ENCODE measurements at places on chromosomes 6 and 20.

DNA sequence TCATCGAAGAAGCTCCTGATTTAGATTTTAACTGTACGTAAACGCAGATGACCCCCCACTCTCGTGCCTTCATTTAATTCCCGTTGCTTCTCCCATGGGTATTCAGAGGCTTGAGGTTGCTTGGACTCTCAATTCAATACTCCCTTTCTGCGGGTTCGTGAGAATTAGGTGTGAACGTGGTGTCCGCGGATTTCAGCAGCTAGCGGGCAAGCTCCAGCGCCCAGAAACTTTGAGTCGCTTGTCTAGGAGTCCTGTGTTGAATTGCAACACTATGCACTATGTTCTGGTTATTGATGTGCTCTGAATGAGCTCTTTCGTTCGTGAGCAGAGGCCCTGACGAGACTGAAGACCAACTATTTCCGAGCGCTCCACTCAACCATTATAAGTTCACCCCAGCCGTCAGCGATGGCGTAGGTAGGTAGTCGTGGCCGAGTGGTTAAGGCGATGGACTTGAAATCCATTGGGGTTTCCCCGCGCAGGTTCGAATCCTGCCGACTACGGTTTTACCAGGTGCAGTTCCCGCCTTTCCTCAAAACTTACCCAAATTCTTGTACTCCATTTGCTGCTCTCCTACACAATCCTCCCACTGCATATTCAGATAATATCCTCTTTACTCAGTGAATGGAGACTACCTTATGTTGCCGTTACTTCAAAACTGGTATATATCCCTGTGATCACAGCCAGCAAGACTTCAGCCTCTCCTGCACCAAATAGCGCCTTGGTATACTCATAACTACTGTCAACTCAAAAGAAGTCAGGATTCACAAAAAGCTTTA lies 72.6 kb upstream of the ZNF184 start:
- DNase-seq: no peak

DNA sequence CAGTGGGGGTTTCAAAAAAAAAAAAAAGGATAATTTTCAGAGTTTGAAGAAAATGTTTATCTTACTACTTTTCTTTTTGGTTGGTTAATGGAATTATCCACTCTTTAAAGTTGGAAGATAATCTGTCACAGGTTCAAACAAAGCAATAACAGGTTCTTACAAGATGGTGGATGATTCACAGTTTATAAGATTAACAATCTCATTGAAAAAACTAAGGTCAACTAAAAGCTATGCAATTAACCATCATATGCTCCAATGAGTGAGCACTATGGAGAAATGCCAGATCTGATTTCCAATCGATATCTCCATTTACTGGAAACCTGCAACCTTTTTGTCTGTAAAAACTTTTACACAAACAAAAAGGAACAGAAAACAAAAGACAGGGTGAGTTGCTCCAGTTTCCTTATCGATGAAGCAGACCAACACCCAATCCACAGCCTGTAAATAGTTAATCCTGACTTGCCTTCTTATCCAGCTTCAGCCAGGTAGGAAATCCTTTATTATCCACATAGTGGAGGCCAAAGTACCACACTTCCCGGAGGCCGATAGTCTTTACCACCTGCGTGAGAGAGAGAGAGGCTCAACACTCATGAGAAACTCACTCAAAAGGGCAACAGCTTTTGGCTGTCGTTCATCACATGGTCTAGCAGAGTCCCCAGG lies 32.4 kb downstream of the EZR start:
- no peak for DNase-seq

DNA sequence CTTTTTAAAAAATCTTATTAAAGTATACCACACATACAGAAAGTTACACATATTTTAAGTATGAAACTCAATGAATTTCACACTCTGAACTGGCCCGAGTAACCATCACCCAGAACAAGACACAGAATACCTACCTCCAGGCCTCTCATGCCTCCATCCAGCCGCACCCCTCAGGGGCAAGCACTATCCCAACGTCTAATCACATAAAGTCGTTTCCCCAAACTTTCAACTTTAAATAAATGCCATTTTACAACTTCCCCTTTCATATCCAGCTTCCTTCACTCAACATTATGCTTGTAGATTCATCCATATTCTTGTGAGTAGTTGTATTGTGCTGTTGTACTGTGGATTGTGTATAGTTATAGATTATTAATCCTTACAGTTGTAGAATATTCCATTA lies 539.1 kb downstream of the CD83 start:
- DNase-seq: peak; percentile 37

DNA sequence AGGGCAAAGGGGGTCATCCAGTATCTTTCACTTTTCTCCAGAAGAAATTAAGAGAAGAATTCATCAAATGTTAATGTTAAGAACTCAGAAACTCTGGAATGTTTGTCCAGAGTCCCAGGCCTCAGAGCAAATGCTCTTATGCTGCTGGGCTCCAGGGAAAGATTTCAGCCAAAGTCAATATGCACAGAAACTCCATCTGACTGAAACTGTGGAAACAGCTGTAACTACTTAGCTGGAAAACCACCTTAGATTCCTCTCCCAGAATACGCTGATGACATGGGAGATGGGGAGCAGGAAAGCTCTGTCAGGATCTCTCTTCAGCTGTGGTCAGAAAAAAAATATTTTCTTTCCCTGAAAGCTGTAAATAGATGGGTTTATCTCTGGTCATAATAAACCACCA lies 559.6 kb downstream of the RFPL4B start:
- DNase-seq: no peak

- DNase-seq: no peak
Observed at GRCh38 chr6:47134476-47135189, 92.5 kb upstream of the ADGRF1 start.

- no peak for DNase-seq
Observed at GRCh38 chr20:53898556-53898931, 171.8 kb downstream of the BCAS1 start.

- DNase-seq: no peak
Observed at GRCh38 chr6:3592371-3592941, 135.6 kb upstream of the SLC22A23 start.

DNA sequence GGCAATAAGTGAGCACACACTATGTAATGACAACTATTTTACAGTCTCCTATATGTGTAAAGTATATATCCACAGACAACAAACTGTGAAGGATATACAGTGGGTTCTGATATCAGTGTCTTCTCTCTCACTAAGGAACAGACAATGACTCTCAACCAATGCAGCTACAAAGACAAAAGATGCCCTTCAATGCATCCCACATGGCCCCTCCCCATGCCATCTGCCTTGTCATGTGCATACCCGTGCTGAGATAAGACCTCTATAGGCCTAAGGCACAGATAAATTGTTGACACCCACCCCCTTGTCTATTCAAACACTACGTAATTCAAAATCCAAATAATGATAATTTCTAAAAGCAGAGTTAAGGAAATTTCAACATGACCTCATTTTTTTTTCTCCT lies 1123.5 kb upstream of the MAP3K7 start:
- DNase-seq: no peak

GRCh38 chr20:58851969-58852458 lies 502 bp upstream of the GNAS start:
- DNase-seq: no peak

DNA sequence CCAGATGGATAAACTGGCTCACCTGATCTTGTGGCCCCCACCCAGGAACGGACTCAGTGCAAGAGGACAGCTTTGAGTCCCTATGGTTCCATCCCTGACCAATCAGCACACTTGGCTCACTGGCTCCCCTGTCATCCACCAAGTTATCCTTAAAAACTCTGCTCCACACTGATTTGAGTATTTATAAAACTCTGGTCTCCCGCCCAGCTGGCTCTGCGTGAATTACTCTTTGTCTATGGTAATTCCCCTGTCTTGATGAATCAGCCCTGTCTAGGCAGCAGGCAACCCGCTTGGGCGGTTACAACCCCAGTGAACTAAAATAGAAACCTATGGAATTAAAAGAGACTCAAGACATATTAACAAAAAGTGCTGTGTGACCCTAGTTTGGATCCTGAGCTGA lies 38.1 kb upstream of the CD83 start:
- no peak for DNase-seq

GRCh38 chr20:20277894-20278335 lies 90.0 kb upstream of the INSM1 start:
- DNase-seq: no peak

DNA sequence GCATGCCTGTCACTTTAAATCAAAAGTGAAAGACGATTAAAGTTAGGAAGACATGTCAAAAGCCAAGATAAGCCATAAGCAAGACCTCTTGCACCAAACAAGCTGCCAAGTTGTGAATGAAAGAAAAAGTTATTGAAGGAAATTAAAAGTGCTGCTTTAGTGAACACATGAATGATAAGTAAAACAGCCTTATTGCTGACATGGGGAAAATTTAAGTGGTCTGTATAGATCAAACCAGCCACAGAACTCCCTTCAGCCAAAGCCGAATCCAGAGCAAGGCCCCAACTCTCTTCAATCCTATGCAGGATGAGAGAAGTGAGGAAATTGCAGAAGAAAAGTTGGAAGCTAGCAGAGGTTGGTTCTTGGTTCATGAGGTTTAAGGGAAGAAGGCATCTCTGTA lies 9.3 kb upstream of the RIPK1 start:
- no peak for DNase-seq

- DNase-seq: no peak
Observed at GRCh38 chr6:44472250-44472945, 84.9 kb downstream of the CDC5L start.
